Left lung (tissue), 14 donors: ENCODE measurements at places on chromosomes 2 and 18. TPM values are rescaled to one million over a fixed set of nuclear protein-coding genes. Genes with fewer than 3 reads are reported as not detected.
A peak's percentile ranks its signal among the peaks of the same experiment; 100 is the strongest.

GRCh38 chr2:136013955-136014354 lies 28.5 kb upstream of the DARS1 start:
- peak overlapping the region; percentile 61 for H3K27ac ChIP-seq
- H3K36me3 ChIP-seq, result no peaks in the 10 kb centered on the region
- no peaks in the 10 kb centered on the region for H3K27me3 ChIP-seq
- no peaks in the 10 kb centered on the region for H3K4me1 ChIP-seq
- DNase-seq, result no peak

DNA sequence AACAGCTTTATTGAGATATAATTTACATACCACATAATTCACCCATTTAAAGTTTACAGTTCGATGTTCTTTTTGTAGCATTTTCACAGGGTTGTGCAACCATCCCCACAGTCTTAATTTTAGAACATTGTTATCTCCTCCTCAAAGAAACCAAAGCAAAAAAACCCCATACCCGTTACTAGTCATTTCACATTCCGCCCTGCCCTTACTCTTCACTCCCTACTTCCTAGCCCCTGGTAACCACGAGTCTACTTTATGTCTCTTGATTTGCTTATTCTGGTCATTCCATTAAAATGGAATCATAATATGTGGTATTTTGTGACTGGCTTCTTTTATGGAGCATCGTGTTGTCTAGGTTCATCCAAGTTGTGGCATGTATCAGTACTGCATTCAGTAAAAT lies 137.7 kb downstream of the TANC1 start:
- DNase-seq, result no peak
- no peak overlapping the region for H3K4me3 ChIP-seq
- no peaks in the 10 kb centered on the region for H3K36me3 ChIP-seq
- no peaks in the 10 kb centered on the region for H3K27me3 ChIP-seq

DNA sequence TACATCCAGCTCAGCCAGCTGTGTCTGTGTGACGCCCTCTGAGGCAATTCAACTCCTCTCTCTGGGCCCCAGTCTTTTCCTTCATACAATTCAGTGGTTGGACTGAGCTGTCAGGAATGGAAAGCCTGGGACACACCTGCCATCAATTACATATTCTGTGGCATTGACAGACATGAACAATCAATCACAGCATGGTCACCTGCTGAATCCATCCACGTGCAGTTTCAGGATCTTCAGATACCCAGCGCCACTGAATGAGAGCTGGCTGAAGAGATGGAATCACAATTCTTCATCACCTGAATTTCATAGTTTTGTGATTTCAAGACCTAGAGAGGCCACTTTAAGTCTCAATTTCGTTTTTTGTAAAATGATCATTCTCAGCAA lies 5.1 kb downstream of the ADRA2B start:
- DNase-seq, result no peak
- H3K27me3 ChIP-seq, result peaks cover 34% of the 10 kb centered on the region
- H3K27ac ChIP-seq, result no peak overlapping the region
- H3K4me1 ChIP-seq, result peaks cover 4% of the 10 kb centered on the region
- H3K36me3 ChIP-seq, result no peaks in the 10 kb centered on the region

DNA sequence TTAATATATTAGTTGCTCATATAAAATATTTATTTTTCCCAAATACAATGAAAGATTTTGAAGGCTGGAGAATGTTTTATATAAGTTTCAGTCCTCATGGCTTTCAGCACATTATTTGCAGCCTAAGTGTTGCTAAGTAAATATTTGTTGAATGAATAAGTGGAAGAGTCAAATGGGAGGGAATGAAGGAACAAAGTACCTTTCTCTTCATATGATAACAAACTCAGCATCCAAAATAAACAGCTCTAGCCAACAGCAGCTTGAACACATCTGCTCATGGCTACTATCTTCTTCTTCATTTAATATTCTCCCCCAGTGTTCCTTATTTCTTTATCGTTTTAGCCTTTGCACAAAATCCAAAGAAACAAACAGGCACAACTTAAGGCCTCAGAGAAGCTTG lies 385.2 kb upstream of the PIK3C3 start:
- H3K4me3 ChIP-seq, result no peak overlapping the region
- no peaks in the 10 kb centered on the region for H3K27me3 ChIP-seq
- DNase-seq, result no peak

GRHL1 gene
- total RNA-seq, result 2.4 TPM

- no peak for DNase-seq
- H3K27ac ChIP-seq, result no peak overlapping the region
- no peaks in the 10 kb centered on the region for H3K4me1 ChIP-seq
- no peaks in the 10 kb centered on the region for H3K27me3 ChIP-seq
- no peak overlapping the region for H3K4me3 ChIP-seq
Observed at GRCh38 chr2:138078153-138078552, 113.9 kb downstream of the HNMT start.

GRCh38 chr2:58976375-58977071 lies 735.4 kb upstream of the FANCL start:
- H3K4me1 ChIP-seq, result no peaks in the 10 kb centered on the region
- no peak overlapping the region for H3K27ac ChIP-seq
- DNase-seq, result no peak
- no peaks in the 10 kb centered on the region for H3K36me3 ChIP-seq
- H3K27me3 ChIP-seq, result no peaks in the 10 kb centered on the region

C2orf49 gene
- total RNA-seq, result 15.7 TPM

- no peaks in the 10 kb centered on the region for H3K4me1 ChIP-seq
- H3K27ac ChIP-seq, result no peak overlapping the region
- no peak overlapping the region for H3K4me3 ChIP-seq
- no peaks in the 10 kb centered on the region for H3K36me3 ChIP-seq
Observed at GRCh38 chr18:51070545-51070944, 40.5 kb downstream of the SMAD4 start.

- no peaks in the 10 kb centered on the region for H3K4me1 ChIP-seq
- H3K4me3 ChIP-seq, result no peak overlapping the region
- H3K27me3 ChIP-seq, result no peaks in the 10 kb centered on the region
- no peaks in the 10 kb centered on the region for H3K36me3 ChIP-seq
- H3K27ac ChIP-seq, result no peak overlapping the region
Observed at GRCh38 chr18:23887493-23887892, 127.1 kb upstream of the TTC39C start.

SMPD4 gene
- total RNA-seq, result 44.8 TPM

GRCh38 chr18:24398540-24398939 lies 916 bp upstream of the OSBPL1A start:
- peaks cover 19% of the 10 kb centered on the region for H3K4me1 ChIP-seq
- no peaks in the 10 kb centered on the region for H3K36me3 ChIP-seq
- peak overlapping the region; percentile 78 for H3K4me3 ChIP-seq
- no peak overlapping the region for H3K27ac ChIP-seq
- no peak for DNase-seq
- no peaks in the 10 kb centered on the region for H3K27me3 ChIP-seq

CFAP65 gene
- total RNA-seq, result not detected

- no peak overlapping the region for H3K4me3 ChIP-seq
- H3K27ac ChIP-seq, result no peak overlapping the region
- H3K36me3 ChIP-seq, result no peaks in the 10 kb centered on the region
- H3K27me3 ChIP-seq, result no peaks in the 10 kb centered on the region
Observed at GRCh38 chr2:17966798-17967197, 88.3 kb downstream of the KCNS3 start.

DNA sequence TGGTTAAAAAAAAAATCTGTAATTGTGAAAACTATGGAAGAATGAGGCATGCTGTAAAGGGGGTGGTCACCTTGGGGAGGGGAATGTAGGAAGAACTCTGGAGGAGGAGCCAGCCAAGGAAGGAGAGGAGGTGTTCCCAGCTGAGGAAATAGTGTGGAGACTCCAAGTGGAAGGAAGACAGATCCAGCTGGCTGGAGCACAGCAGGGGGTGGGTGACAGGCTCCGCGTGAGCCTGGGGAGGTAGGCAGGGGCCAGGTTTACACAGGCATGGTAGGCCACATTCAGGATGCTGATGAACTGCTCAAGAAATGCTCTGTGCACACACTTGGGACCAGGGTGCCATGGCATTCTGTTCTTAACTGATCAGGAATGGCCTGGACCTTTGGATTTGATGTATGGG lies 16.8 kb downstream of the AFF3 start:
- no peaks in the 10 kb centered on the region for H3K27me3 ChIP-seq
- no peaks in the 10 kb centered on the region for H3K36me3 ChIP-seq
- H3K4me3 ChIP-seq, result no peak overlapping the region
- DNase-seq, result no peak
- no peaks in the 10 kb centered on the region for H3K4me1 ChIP-seq
- no peak overlapping the region for H3K27ac ChIP-seq

DNA sequence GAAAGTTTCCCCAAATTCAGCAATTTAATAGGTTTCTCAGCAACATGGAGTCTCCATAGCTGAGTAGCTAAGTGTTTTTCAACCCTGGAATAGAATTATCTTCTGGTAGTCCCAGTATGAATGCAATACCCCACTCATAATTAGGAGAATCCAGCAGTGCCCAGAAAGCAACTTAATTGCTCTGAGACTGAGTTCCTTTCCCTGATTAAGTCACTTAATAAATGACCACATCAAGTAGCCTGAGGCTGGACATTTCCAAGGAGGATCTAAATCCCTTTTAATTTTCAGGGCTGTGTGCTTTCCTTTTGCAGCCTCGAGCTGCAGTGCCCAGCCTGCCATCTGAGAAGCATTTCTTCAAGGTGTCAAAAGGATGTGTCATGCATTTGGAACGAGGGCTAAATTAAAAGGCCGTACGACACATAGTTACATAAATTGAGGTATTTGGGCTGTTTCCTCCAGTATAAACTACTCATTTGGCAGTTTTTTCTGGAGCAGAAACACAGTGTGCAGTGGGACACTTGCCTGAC lies 17.7 kb upstream of the SIX2 start:
- H3K27me3 ChIP-seq, result peaks cover 17% of the 10 kb centered on the region
- H3K4me3 ChIP-seq, result no peak overlapping the region
- H3K4me1 ChIP-seq, result no peaks in the 10 kb centered on the region
- H3K27ac ChIP-seq, result no peak overlapping the region
- H3K36me3 ChIP-seq, result no peaks in the 10 kb centered on the region
- DNase-seq, result no peak

- no peaks in the 10 kb centered on the region for H3K36me3 ChIP-seq
- no peaks in the 10 kb centered on the region for H3K27me3 ChIP-seq
- no peaks in the 10 kb centered on the region for H3K4me1 ChIP-seq
- no peak overlapping the region for H3K4me3 ChIP-seq
- no peak overlapping the region for H3K27ac ChIP-seq
Observed at GRCh38 chr2:47250586-47251403, 95.7 kb upstream of the STPG4 start.

- no peak overlapping the region for H3K4me3 ChIP-seq
- no peak for DNase-seq
- peak overlapping the region; percentile 67 for H3K27ac ChIP-seq
- no peaks in the 10 kb centered on the region for H3K4me1 ChIP-seq
Observed at GRCh38 chr2:120771111-120771780, 35.6 kb downstream of the GLI2 start.

ALPI gene
- not detected for total RNA-seq

DNA sequence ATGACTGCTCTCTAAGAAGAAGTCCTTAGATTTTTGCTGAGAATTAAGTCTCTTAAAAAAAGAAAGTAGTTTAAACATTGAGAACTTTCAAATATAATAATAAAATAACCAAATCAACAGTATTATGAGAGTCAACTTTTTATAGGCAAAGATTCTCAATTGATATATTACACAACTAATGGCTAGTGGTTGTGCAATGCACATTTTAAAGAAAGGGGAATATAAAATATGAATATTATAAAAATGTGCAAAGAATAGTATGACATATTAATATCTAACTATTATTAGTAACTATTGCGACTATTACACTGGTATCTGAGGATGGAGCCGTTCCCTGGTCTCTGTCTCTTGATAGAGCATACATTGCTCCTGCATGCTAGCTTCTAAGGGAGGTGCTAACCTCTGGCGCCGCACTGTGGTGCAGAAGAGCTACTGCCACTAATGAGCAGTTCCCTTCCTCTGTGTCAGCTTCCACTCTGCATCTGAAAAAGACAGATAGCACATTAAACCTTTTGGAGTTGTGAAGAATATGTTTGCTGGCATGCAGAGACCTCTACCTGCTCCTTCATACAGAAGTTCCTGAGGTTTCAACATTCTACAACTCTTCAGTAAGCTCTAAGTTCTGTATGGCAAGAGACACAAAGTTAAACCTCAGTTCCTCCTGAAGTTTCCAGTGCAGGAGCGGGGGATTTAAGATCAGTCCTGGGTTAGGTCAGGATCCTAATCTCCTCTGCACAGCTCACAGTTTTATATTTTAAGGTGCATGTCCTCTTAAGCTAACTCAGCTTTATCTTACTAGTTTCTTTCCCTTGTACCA lies 3.5 kb upstream of the SLC9A2 start:
- H3K4me1 ChIP-seq, result peaks cover 20% of the 10 kb centered on the region
- no peak overlapping the region for H3K27ac ChIP-seq
- H3K27me3 ChIP-seq, result peaks cover 75% of the 10 kb centered on the region

GRCh38 chr2:12819103-12819475 lies 102.4 kb downstream of the TRIB2 start:
- peaks cover 33% of the 10 kb centered on the region for H3K4me1 ChIP-seq
- peak overlapping the region; percentile 81 for H3K27ac ChIP-seq
- no peak for DNase-seq
- H3K36me3 ChIP-seq, result no peaks in the 10 kb centered on the region
- no peaks in the 10 kb centered on the region for H3K27me3 ChIP-seq

DNA sequence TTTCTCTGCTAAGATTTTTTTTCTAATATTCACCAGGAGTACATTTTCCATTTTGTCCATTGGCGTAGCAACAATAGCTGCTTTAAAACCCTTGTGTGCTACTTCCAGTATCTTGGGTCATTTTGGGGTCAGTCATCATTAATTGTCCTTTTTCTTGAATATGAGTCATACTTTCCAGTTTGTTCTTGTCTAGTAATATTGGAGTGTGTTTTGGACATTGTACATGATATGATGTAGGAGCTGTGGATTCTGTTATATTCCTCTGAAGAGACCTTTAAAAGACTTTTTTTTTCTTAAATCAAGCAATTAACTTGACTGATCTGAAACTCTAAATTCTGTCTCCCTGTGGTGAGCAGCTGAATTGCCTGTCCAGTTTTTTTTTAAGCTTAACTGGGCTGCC lies 40.8 kb downstream of the AGPS start:
- no peaks in the 10 kb centered on the region for H3K36me3 ChIP-seq
- no peaks in the 10 kb centered on the region for H3K27me3 ChIP-seq
- H3K4me1 ChIP-seq, result no peaks in the 10 kb centered on the region
- DNase-seq, result no peak
- no peak overlapping the region for H3K27ac ChIP-seq

ASAP2 gene
- total RNA-seq, result 27.3 TPM

MGAT4A gene
- total RNA-seq, result 79.8 TPM
